NCI-H1417 treated with DMSO at 0.1 percent for 48 hours (cell line): ENCODE measurements at places on chromosomes 1 and 21.

- no peak for DNase-seq
Measured at GRCh38 chr21:44766818-44767354, 34.7 kb downstream of the UBE2G2 start.

- DNase-seq, result no peak
Measured at GRCh38 chr1:200242110-200243041, 167.5 kb downstream of the ZNF281 start.

GRCh38 chr1:170857955-170858354, 77.4 kb upstream of the MROH9 start:
- peak; percentile 37 for DNase-seq

- DNase-seq, result no peak
Measured at GRCh38 chr1:77060000-77060399, 159.2 kb downstream of the PIGK start.

- no peak for DNase-seq
Measured at GRCh38 chr21:33037501-33037900, 11.8 kb downstream of the OLIG2 start.

- no peak for DNase-seq
Measured at GRCh38 chr1:202831906-202832305, 21.2 kb downstream of the PCAT6 start.

DNA sequence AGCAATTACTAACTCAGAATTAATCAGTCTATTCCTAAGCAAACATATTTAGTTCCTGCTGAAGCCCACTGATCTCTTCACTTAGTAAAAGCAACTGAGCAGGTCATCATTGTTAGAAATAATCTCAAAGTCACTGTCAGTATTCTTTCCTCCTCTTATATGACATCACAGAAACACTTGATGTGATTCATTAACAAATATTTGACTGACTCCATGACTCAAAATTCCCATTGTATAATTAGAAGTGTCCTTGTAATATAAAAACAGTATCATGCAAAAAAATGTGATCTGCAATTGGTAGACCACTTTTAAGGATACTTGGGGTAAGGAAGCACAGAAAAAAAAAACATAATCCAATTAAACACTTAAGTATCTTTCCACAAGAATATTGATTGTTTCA, 194.4 kb downstream of the DPYD start:
- no peak for DNase-seq

DNA sequence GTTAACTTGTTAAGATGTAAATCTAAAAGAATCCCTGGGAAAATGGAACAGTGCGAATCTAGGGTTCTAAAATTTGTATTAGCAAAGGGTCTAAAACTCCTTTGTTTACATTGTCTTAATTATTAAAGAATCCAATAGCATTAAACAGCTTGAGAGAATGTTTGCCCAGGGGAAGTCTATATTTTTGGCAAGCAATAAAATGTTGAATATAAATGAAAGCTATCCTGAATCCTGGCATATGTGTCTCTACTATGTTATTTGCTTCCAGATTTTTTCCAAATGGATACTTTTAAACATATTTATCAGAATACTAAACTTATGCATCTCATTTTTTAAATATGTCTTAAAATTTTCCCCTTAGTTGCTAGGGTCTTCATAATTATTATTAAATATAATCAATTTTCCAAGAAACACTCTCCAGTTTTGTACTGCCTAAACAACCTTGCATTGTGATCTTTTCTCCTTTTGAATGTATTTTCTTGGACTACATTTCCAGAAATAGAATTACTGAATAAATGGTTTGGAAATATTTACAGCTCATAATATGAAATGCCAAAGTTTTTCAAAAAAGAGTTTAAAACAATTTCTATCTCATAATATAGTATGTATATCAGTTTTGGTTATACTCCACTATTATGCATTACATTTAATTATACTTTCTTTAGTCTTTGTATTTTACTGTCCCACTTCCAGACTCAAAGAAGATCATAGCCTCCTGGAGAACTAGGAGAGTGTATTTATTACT, 304.8 kb downstream of the USP25 start:
- DNase-seq, result no peak

- no peak for DNase-seq
Measured at GRCh38 chr1:7827126-7827955, 25.5 kb downstream of the UTS2 start.
